NCI-H1930 (cell line): ENCODE measurements at places on chromosomes 1 and 21.

GRCh38 chr1:23394684-23395083, 25.0 kb upstream of the ZNF436 start:
- DNase-seq: no peak

GRCh38 chr1:236027104-236027503, 37.8 kb downstream of the NID1 start:
- no peak for DNase-seq

- DNase-seq: no peak
Measured at GRCh38 chr1:85568660-85569059, 11.9 kb upstream of the CCN1 start.

- DNase-seq: no peak
Measured at GRCh38 chr1:30469426-30469825, 254.0 kb downstream of the MATN1 start.

GRCh38 chr1:205232127-205232820, 4.5 kb downstream of the TMCC2 start:
- no peak for DNase-seq

GRCh38 chr1:185645686-185646085, 88.5 kb upstream of the HMCN1 start:
- no peak for DNase-seq

DNA sequence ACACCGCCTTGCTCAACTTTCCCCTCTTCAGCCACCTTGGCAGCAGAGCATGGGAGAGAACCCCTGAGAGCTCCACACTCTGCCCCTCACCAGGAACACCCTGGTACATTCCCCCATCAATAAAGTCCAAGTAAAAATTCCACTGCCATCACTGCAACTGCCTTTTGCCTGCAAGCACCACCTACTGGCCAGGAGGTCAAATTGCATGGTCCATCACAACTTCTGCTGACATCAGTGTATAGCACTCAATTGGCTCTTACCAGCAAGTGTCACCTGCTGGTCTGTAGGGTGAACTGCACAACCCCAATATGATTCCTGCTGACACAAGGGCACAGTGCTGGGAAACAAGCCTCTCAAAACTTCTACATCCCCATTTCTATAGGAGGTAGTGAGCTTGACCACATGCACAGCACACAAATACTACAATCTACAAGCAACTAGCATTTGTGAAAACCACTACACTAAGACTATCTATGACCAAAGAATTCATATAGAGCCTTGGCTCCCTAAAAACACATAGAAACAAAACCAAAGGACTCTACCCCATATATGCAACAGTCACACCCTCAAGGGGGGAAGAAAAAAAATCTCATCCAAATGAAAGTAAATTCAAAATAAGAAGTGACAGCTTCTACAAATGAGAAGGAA, 69.2 kb downstream of the FASLG start:
- DNase-seq: no peak

DNA sequence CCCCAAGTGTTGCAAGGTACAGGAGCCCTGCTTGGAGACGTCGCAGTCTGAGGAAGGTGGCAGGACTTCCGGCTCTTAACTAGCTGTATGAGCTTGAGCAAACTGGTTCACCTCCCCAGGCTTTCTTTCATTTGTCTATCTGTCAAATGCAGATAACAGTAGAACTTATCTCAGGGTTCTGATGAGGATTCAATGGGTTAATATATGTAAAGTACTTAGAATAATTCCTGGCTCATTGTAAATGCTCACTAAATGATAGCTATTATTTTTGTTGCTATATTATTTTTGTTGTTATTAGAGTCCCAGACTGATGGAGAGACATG, 108.5 kb upstream of the IPO9 start:
- no peak for DNase-seq

- no peak for DNase-seq
Measured at GRCh38 chr1:40919475-40920011, 57.4 kb upstream of the CITED4 start.

DNA sequence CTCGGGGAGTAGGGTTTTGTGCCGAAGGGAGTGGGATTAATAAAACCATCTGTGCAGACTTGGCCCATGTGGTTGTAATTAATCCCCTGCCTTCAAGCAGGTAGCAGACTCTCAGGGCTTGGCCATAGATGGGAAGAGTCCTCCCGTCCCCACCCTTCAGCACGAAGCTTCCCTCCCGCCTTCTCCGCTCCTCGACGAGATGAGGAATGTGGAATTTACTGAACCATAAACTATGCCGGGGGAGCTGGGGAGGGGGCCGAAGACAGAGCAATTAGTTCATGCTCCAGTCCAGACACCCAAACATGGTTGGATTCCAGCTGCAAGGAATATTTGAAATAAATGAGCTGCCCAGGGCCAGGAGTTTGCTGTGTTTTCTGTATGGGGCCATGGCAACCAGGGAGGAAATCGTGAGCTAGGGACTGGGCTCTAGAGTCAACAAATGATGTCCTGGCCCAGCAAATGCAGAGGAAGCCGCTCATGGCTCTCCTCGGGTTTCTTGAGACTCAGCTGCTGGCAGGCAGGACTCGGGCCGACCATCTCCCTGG, 78.8 kb downstream of the SPSB1 start:
- DNase-seq: no peak

- DNase-seq: no peak
Measured at GRCh38 chr1:118985640-118986554, 2.2 kb downstream of the TBX15 start.

DNA sequence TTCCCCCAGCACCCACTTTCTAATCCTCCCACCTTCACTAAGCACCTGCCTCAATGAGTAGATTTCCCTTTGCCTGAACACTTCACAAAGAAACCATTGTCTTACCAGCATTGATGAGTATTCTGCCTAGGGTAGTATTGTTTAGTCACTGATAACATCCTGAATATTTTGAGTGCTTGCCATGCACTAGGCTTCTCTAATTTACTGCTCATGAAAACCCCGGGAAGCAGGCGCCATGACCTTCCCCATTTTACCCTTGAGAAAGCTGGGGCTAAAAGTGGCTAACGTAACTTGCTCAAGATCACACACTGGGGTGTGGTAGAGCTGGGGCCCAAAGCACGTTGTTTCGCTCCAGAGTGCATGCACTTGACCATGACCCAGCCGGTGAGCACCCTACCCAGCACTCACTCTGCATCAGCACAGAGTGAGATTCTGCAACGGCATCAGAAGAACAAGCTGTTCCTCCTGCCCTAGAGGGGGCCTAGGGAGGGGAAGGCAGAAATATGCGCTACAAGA, 10.6 kb upstream of the F3 start:
- DNase-seq: no peak

- no peak for DNase-seq
Measured at GRCh38 chr1:225441314-225442122, 13.7 kb upstream of the LBR start.

- DNase-seq: no peak
Measured at GRCh38 chr1:184152974-184153373, 101.4 kb downstream of the TSEN15 start.

GRCh38 chr1:101407505-101408211, 170.8 kb downstream of the S1PR1 start:
- no peak for DNase-seq

- DNase-seq: no peak
Measured at GRCh38 chr1:192527950-192528349, 47.6 kb upstream of the RGS1 start.
